ENCODE measurements at places on chromosomes 7 and 10.

- no peak for DNase-seq
Observed at GRCh38 chr7:40447345-40447744, 312.5 kb downstream of the SUGCT start.

DNA sequence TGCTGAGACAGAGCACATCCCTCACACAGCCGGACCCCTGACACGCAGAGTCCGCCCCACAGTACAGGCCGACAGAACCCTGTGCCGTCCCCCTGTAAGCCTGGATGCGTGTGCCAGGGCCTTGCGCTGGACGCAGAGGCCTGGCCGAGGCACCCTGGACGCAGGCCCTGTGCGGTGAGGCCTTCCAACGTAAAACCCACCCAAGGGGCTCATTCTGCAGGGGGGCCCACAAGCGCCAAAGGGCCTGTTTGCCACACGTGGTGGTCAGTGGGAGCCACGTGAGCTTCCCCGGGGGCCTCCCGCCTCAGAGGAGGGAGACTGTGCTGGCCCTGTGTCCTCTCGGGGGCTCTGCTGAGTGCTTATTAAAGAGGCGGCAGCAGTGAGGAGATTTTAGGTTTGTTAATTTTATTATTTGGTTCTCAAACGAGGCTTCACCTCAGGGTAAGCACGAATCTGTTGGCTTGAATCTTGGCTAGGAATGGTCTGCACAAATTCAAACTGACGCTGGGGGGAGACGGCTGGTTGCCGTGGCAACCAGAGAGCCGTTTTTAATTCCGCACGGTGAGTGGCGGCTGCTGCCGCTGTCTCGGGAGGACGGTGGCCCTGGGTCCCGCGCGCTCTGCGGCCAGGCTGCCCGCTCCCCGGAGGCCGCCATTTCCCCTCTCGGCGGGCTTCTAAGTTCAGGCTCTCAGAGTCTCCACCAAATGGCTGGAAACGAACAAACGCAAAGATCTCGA, 4.9 kb upstream of the ADGRA1 start:
- no peak for DNase-seq

- DNase-seq = no peak
Observed at GRCh38 chr10:56912043-56912442, 551.0 kb upstream of the ZWINT start.

GRCh38 chr10:51029172-51029641, 45.1 kb upstream of the PRKG1 start:
- no peak for DNase-seq

- DNase-seq = no peak
Observed at GRCh38 chr10:121919666-121920065, 8.2 kb downstream of the ATE1 start.

DNA sequence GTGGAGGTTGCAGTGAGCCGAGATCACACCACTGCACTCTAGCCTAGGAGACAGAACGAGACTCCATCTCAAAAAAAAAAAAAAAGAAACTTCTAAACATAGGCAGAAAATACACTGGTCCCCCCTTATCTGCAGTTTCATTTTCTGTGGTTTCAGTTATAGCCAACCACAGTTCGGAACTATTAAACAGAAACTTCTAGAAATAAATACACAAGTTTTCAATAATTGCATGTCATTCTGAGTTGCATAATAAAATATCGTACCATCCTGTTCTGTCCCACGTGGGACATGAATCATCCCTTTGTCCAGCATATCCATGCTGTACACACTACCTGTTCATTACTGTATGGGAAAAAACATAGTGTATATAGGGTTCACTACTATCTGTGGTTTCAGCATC, 8.0 kb downstream of the XRCC2 start:
- no peak for DNase-seq

- no peak for DNase-seq
Observed at GRCh38 chr10:98619446-98619845, 172.7 kb upstream of the HPS1 start.

- DNase-seq = no peak
Observed at GRCh38 chr7:69282946-69283345, 315.3 kb upstream of the AUTS2 start.

DNA sequence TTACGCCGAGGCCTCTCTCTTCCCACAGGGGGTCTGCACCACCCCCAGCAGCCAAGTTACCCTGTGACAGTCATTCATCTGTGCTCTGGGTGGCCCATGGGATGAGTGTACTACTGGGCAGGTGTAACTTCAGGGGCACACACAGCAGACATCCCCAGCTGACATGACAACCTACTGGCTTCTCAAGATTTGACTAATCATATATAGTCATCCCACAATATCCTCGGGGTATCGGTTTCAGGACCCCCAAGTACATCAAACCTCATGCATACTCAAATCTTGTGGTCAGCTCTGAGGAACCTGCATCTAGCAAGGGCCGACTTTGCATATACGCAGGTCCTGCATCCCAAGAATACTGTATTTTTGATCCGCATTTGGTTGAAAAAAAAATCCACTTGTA, 336.9 kb upstream of the C7orf33 start:
- no peak for DNase-seq

GRCh38 chr10:122587098-122587760, 26.7 kb downstream of the DMBT1 start:
- DNase-seq = no peak

- no peak for DNase-seq
Observed at GRCh38 chr7:148035950-148036349, 554.6 kb upstream of the C7orf33 start.

DNA sequence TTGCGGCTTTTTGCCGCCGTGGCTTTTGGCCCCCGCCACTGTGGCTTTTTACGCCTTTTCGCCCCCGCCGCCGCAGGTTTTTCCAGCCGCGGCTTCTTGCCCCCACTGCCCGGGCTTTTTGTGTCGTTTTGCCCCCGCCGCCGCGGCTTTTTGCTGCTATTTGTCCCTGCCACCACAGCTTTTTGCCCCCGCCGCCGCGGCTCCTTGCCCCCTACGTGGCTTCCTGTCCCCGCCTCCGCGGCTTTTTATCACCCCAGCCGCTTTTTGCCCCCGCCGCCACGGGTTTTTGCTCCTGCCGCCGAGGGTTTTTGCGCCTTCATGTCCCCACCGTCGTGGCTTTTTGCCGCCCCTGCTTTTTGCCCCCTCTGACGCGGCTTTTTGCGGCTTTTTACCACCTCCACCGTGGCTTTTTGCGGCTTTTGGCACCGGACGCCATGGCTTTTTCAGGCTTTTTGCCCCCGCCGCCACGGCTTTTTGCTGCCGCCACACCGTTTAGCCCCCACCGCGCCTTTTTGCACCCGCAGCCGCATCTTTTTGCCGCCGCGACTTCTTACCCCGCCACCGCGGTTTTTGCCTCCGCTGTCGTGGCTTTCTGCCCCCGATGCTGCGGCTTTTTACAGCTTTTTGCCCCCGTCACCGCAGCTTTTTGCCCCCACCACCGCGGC, 637.0 kb downstream of the ZNF716 start:
- no peak for DNase-seq

- no peak for DNase-seq
Observed at GRCh38 chr7:19302731-19303130, 157.5 kb upstream of the FERD3L start.

GRCh38 chr7:55080000-55080623, 61.3 kb downstream of the EGFR start:
- no peak for DNase-seq

DNA sequence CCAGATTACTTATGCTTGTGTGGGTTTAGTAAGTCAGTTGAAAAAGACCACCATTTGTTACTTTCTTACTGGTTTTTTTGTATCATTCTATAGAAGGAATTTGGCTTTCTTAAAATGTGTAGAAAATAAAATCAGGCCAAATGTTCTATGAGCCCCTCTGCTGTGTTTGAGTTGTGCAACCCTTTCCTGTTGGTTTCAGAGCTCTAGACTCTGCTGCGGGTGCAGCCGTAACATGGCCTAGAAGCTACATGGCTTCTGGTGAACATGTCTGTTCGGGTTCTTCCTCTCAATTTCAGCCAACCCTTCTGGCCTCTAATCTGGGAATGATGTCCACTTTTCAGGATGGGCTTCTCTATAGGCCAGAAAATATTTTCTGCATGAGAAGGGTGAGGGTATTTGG, 56.6 kb upstream of the RAB18 start:
- DNase-seq = no peak

- no peak for DNase-seq
Observed at GRCh38 chr7:64619705-64620104, 46.2 kb upstream of the ZNF107 start.

DNA sequence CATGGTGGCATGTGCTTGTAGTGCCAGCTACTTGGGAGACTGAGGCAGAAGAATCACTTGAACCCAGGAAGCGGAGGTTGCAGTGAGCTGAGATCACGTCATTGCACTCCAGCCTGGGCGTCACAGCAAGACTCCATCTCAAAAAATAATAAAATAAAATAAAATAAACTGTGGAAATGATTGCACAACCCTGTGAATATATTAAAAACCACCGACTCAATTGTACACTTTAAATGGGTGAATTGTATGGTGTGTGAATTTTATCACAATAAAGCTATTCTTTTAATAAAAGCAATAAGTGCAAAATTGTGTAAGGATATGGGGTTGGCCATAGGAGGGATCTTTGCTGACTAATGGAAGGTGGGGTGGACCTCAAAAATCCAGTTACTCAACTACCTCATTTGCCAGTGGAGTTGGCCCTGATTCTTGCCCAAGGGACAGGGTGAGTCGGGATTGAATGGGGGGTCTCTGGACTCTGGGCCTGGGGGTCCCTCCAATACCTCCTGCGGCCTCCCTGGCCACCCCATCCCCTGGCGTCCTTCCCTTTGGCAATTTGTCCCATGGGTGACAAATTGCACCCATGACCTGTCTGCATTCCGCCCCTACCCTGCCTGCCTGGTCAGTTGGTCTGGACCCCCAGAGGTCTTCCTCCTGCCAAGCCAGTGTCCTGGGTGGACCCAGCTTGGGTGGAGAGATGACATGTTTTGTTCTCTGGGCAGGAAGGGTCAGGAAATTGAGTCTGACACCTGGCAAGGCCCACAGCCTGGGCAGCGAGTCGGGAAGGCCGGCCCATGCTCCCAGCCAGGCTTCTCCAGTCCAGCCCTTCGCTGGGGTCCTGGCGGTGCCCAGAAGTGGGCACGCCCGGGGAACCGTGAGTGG, 61.7 kb upstream of the ELN start:
- no peak for DNase-seq

GRCh38 chr10:25698638-25699037, 235.4 kb upstream of the MYO3A start:
- DNase-seq = no peak

DNA sequence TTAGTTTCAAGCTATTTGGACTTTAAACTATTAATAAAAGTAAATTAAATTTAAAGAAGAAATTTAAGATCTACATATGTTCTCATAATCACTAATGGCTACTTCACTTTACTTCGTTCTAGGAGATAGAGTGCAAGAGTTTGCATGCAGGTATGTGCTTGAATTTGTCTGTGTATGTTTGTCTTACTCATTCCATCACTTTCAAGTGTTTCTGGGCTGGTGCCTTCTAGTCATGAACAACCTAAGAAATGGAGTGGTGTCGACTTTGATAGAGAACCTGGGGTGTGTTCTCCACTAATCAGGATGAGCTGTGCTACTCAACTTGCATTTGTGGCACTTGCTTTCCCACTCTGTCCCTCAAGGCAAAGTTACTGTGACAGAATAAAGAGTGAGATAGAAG, 169.9 kb downstream of the KCND2 start:
- DNase-seq = no peak

DNA sequence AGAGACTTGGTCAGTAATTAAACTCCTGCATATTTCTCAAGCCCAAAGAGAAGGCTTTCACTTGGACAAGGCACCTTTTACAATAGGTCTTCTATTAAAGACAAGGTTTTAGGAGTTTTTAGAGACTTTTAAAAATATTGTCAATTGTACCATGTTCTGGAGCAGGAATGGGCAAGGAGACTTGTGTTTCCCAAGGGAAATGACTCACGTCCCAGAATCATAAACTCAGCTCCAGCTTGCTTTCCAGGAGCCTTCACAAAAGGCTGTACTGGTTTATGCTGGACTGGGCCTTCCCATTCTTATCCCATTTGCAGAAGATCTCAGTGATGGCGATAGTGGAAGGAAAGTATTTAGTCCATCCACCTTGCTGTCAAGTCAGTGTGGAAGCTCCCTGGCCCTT, 7.8 kb upstream of the GLI3 start:
- DNase-seq = no peak

DNA sequence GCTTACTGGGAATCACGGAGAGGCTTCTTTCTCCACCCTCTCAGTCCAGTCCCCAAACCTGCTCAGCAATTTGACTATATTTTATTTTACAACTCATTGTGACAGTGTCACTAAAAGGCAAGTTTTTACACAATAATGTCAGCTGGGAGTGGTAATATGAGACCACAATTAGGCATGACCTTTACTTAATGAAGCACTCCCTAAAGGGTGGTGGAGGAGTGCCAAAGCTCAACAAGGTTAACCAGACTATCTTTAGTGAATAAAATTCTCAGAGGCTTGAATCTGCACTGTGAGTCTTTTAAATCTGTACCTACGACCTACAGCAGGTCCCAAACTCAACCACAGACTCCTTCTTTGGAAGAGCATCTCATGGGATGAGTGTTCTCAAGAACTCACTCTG, 215.6 kb downstream of the TAX1BP1 start:
- DNase-seq = no peak

DNA sequence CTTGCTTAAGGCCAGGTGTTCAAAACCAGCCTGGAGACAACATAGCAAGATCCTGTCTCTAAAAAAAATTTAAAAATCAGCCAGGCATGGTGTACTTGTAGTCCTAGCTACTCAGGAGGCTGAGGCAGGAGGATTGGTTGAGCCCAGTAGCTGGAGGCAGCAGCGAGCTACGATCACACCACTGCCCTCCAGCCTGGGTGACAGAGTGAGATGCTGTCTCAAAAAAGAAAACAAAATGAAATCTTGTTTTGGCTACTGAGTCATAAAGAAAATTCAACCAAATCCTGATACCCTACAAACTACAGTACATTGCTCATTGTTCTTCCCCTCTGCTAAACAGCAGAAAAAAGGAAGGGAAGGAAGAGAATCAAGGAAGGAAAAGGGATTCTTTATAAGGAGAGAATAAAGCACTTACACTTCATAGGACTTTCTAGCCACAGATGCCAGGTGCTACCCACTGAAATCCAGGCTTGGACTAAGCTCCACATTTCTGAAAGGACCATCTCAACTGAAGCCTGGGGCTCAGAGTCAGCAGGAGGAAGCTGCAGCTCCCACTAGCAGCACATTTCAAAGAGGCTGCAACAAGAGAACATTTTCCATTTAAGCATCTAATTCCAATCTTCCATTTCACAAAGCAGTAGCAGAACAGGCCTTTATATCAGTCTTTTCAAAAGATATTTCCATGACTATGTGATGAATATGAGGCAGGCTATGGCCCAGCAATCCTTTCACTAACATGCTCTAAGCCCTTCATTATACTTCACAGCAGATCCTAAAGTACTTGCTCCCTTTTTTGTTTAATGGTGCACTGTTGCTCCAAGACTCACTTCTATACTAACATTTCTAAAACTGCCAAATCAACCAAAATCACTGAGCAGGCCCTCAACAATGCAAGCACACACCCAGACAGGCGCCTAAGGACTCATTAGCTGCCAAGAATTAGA, 13.5 kb downstream of the TNPO3 start:
- DNase-seq = no peak

Data from 8988T (cell line).